Activated CD4-positive, alpha-beta T cell treated with anti-CD3 and anti-CD28 coated beads, Interleukin-2, amount 50 U/mL, for 16 hours (primary cell): ENCODE measurements at places on chromosomes 1 and 21.

DNA sequence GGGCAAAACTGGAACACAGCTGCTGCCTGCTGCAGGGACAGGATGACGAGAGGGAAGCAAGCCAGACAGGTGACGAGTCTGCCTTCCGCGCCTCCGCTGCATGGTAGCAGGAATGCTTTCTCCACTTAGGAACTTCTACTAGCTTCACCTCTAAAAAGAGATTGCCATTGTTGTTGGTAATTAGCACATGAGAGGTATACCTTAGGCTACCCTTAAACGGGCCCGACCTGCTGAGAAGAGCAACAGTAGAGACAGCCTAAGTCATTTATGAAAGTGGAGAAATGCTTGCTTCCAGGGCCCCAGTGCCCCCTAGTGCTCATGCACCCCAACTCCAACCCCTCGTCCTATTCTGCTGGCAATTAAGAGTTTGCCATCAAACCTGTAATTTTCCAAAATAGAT lies 96.9 kb upstream of the AKT3 start:
- peak; percentile 28 for DNase-seq

DNA sequence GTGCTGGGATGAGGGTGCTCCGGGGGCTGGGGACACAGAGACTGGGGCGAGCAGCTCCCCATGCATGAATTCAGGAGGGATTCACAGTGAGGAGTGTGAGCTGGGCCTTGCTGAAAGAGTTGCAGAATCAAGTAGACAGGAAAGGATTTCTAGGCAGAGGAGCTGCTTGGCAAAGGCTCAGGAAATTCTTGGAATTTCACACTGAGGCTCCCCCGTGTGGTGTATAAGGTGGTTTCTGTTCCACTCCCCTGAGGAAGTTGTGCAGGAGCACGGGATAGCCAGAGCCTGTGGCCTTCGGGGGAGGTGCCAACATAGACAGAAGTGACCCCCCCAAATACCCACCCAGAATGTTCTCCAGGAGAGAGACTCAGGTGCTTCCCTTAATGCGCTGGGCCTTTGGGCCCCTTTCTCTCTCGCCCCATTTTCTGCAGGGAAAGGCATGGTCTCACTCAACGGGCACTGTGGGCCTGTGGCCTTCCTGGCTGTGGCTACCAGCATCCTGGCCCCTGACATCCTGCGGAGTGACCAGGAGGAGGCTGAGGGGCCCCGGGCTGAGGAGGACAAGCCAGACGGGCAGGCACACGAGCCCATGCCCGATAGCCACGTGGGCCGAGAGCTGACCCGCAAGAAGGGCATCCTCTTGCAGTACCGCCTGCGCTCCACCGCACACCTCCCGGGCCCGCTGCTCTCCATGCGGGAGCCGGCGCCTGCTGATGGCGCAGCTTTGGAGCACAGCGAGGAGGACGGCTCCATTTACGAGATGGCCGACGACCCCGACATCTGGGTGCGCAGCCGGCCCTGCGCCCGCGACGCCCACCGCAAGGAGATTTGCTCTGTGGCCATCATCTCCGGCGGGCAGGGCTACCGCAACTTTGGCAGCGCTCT lies 58.5 kb upstream of the ACTL8 start:
- no peak for DNase-seq

GRCh38 chr1:25700626-25701025 lies 84.0 kb downstream of the MAN1C1 start:
- no peak for DNase-seq

DNA sequence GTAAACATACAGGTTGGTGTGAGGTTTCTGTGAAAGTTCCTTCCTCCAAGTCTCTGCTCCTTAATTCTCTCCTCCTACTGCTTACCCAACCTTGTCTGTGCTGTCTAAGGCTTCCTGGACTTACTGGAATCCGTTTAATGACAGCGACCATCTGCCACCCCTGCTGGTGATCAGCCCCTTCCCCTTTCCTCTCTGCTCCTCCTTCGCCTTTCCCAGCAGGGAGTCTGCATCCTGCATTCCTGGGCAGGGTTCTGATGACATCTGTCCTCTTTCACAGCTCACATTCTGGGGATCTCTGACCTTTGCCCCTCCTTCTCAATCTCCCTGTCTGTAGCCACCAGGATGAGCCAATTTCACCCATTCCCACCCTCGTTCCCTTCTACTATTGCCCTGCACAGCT lies 66.5 kb downstream of the KIRREL1 start:
- no peak for DNase-seq

GRCh38 chr1:32939655-32940371 lies 24.8 kb downstream of the RNF19B start:
- peak; percentile 73 for DNase-seq

- DNase-seq, result no peak
Measured at GRCh38 chr1:76510672-76511557, 356.4 kb upstream of the ST6GALNAC5 start.

GRCh38 chr1:6426277-6426971 lies 1.8 kb downstream of the ESPN start:
- no peak for DNase-seq

- DNase-seq, result no peak
Measured at GRCh38 chr1:192810253-192810880, 1.5 kb downstream of the RGS2 start.

DNA sequence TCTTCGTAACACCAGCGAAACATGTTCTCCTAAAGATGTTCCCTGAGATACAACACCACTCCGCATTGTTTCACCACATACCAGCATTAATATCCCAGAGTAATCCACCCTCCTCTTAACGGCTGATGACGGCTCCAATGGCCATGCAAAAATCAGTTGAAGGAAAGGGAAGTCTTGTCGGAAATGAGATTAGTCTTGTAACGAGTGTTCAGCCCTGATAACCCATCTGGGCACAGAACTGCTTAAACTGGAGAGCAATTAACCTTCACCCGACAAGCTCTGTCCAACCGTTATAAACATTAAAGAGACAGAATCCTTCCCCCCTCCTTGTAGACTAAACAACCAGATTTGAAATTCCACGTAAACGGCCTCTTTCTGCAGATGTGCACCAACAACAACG lies 21.9 kb downstream of the ERG start:
- no peak for DNase-seq

- no peak for DNase-seq
Measured at GRCh38 chr1:110859062-110859461, 13.9 kb upstream of the CD53 start.

DNA sequence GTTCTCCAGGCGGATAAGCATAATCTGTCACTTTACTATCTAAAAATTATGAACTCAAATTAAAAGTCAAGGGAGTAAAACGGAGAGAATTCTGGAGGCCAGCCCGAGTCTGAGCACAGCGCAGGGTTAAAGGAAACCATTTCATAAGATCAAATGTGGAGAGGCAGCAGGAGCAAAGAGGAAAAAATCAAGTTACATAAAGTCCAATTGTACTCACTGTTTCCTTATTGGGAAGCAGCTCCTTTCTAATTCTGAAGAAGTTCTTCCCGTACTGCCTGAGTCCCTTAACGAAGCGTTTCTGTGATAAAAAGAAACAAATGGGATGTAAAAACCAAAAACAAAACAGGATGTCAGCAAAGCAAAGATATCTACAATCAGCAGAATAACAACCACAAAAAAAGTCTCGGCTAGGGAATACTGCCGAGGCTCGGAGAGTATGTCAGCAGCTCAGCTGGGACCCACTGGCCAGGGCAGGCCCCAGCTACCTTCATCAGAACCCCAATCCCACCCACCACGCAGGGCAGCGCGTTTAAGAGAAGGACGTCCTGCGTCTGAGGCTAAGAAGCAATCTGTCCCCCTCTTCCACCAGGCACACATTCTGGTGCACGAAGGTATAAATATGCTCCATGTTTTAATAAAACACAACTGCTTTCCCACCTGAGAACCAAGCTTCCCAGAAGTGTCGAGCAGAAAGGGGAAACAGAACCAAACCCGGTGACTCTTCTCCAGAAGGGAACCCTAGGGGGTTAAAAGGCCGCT lies 104.8 kb downstream of the SLC45A1 start:
- no peak for DNase-seq

GRCh38 chr21:38852708-38853107 lies 47.0 kb downstream of the ETS2 start:
- DNase-seq, result no peak

DNA sequence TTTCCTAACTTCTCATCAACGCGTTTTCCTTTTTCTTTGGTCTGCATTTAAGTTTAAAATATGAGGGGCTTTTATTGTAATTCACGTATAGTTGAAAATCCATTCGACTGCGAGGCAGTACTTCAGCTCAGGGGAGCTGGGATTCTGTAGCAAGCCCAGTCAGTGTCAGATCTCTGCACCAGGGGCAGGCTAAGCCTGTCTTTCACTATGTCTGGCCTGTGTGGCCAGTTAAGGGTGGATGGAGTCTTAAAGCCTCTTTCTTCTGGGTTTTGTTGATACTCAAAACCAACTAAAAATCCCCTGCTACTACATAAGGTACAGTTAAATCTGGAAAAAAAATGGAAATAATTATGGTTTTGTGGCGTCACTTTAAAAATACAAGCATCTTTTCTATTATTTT lies 124.7 kb downstream of the TYW3 start:
- DNase-seq, result no peak

DNA sequence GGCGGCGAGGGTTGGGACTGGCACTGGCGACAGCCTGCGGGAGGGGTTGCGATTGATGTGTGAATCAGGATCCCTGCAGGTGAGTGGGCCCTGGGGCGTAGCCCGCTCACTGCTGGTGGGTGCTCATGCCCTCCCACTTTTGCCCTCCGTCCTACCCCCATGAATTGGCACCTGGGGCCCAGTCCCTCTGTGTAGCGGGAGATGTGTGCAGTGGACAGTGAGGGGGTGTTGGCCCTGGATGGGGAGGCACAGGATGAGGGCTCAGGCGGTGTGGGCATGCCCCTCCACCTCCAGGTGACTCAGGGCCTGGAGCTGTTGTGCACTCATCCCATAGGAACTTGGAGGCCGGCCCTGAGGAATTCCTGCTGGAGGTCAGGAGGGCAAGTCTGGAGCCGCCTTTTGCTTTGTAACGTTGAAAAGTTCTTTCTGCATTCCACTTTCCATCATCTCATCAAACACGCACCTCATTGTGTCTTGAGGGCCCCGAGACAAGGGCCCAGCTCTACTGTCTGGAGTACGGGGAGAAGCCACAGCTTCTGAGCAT lies 3.0 kb downstream of the PEAR1 start:
- DNase-seq, result no peak

DNA sequence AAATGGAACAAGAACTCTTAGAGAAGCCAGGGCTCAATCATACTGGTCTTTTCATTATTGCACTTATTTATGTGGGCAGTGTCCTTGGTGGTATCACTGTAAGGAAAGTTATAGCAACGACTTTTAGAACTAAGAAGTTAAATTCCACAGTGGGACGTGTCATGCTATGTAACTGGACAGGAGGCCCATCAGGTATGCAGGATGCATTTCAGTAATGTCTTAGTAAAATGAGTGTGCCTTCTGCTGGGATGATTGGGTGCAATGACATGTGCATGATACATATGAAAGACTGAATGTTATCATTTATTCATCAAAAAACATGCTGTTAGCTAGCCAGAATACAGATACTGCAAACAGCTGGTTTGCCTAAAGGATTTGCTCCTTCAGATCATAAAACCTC lies 6.9 kb upstream of the ATP1B1 start:
- no peak for DNase-seq

DNA sequence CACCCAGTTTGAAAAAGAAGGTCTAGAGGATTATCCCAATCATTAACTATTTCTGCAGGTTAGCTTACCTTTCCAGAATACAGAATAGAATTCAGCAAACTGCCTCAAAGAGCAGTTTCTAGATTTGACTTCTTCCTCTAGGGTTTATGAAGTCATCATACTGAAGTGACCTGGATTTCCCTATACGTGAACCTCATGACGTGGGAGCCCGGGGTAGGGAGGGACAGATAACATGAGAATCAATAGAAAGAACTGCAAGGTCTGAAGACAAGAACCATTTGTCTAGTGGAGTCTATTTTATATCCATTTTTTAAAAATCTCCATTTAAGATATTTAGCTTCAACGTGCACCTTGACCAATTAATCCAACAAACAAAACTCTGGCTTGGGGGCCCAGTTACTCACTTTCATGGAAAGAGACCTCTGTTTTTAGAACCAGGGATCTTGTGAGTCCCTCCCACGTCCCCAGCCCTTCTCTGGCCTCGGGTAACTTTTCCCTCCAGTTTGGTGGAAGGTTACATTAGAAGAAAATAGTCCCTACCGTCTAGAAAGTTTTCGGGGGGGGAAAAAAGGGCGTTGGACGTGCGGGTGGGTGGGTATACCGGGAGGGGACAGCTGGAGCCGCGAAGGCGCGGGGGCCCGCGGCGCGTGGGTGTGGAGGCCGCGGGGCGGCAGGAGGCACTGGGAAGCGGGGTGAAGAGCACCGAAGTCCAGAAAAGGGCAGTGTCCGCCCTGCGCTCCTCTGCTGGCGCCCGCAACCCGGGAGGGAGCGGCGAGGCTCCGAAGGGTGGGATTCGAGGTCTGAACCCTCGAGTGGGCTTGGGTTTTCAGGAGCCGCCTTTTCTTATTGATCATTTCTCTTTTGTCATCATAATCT lies 13.8 kb upstream of the POGZ start:
- no peak for DNase-seq

DNA sequence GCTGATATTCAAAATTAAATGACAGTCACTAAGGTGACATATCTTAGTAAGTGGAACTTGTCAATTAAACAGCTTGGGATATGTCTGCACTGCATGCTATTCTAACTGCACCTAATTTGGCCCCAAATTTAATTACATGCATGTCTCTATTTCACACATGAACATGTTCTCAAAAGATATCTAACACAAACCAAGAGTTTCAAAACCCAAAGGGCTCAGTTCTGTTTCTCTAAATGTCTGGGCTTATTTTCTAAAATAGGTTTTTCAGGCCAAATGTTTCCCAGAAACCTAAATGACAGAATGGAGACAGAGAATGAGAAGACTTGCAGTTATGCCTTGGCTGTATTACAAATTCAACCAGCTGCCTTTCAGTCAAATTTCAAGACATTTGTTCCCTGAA lies 11.3 kb downstream of the RAB29 start:
- DNase-seq, result peak; percentile 27

DNA sequence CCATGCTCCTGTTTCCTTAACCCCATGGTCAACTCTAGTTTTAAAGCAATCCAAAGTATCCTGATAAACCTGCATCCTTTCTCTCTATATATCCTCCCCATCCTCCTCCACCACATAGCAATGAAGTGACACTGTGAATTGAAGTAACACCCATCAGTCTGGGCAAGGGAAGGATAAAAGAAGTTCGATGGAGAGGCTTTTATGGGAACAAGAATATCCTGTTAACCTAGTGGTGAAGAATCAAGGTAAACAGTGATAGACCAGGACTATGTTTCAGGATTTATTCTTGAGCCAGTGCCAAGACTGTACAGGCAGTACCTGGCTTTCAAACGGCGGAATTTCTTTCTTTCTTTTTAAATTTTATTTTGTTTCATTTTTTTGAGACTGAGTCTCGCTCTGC lies 17.6 kb downstream of the RABIF start:
- no peak for DNase-seq

DNA sequence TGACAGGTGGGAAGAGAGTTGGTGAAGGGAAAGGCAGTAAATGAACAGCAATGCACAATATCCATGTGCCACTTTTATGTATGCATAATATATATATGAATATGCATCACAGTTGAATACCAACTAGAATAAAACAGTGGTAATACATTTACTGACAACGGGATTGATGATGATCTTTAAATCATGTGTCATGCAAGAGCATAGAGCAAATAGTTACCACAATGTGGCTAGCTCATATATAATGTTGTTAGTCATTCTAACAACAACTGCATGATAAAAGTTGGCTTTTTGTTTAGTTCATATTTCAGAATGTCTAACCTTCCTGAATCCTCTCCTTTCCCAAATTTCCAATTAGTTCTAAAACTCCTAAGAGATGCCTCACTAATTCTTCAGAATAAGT lies 46.4 kb downstream of the GORAB start:
- no peak for DNase-seq
